Epithelial cell of umbilical artery (primary cell): ENCODE measurements at places on chromosomes 16 and 17. TPM values are rescaled to one million over a fixed set of nuclear protein-coding genes. Genes with fewer than 3 reads are reported as not detected.

Gene CACNG5
- total RNA-seq: not detected in 2 replicates

Gene HIGD1B
- total RNA-seq: not detected in 2 replicates

Gene PERCC1
- total RNA-seq: not detected in 2 replicates

Gene PTX4
- not detected in 2 replicates for total RNA-seq

Gene ENPP7
- total RNA-seq: not detected in 2 replicates

Gene LRRC37A
- 1.1 and 1.6 TPM in 2 replicates for total RNA-seq

Gene KLHL10
- total RNA-seq: not detected in 2 replicates
